ENCODE measurements at places on chromosomes 4 and X. TPM values are rescaled to one million over a fixed set of nuclear protein-coding genes. Genes with fewer than 3 reads are reported as not detected.

- DNase-seq, result no peak
Measured at GRCh38 chr4:113759696-113760093, 1.8 kb downstream of the CAMK2D start.

Gene SCML1
- total RNA-seq, result 8.2 TPM

Gene SYTL5
- total RNA-seq, result not detected

DNA sequence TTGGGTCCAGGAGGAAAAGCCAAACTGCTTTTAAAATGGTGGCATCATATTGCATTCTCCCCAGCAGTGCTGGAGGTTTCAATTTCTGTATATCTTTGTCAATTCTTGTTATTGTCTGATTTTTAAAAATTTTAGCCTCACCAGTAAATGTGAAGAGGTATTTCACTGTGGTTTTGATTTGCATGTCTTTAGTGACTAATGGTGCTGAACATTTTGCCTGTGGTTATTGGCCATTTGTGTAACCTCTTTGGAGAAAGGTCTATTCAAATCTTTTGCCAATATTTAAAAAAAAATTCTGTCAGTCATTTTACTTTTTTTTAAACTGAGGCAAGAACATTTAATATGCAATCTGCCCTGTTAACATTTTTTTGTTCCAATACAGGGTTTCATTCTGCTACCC lies 322.1 kb downstream of the TLL1 start:
- no peak for DNase-seq

Gene MAGEA1
- total RNA-seq, result not detected

Data from glomerular endothelial cell (primary cell).